ENCODE measurements at places on chromosomes 3 and 15.

DNA sequence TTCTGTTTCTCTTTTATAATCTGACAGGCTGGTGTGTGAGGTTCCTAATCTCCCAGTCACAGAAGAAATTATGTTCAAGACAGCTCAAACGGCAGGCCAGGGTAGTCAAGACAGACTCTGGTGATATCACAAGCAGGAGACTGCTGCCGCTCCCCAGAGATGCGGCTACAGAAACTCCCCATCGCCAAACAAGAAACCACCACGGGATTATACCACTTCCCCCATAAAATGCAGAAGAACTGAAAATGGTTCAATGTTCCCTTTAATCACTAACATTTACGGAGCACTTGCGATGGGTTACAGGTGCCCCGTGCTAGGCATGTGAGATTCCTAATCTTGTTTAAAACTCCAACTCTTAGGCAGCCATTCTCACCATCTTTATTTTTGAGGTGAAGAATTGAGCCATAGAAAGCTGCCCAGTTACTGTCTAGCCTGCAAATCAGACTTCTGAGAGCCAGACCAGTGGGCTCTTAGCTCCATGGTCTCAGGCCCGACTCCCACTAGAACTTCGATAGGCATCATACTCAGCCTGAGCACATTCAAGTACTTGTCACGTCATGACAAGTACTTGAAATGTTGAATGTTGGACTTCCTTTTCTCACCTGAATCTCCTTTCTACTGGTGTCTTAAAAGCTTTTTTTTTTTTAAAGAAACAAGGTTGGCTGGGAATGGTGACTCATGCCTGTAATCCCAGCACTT, 58.4 kb downstream of the TBC1D2B start:
- no peak for DNase-seq

DNA sequence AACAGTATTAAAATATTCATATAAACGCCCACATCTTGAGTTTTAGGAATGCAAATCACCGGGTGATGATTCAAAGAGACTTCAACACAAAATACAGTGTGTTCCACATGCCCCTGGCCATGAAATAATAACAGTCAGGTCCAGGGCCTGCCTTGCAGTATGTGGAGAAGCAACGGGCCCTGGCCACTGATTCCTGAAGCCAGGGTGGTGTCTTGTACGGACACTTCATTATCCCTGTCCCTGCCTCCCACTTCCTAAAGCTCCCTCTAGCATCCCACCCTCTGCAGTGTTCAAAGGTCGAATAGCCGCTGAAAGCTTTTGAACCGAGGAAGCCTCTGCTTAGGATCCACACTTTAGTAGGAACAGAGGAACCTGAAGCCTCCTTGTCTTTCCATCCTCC, 50.4 kb upstream of the PCSK6 start:
- no peak for DNase-seq

GRCh38 chr15:52042051-52042851, 23.2 kb downstream of the MAPK6 start:
- no peak for DNase-seq

DNA sequence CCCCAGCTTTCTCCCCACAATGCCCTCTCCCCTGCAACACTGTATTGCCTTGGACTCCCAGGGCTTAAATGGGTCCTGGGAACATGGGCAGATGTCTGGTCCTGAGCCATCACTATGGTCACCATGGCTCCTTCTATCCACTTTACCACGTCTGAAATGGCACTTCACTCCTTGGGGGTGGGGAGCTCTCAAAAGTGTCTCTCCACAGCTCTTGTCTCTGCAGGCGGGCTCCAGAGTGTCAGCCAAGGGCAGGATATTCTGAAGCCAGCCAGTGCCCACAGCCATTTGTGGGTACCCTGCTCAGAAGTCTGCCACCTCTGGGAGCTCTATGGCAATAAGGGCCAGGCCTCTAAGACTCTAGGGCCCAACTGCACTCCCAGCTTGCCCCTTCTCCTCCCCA, 163.9 kb downstream of the PPM1L start:
- no peak for DNase-seq

GRCh38 chr15:31503758-31504461, 177.3 kb downstream of the KLF13 start:
- no peak for DNase-seq

GRCh38 chr3:70298385-70298784, 14.1 kb downstream of the MDFIC2 start:
- DNase-seq: peak; percentile 14

DNA sequence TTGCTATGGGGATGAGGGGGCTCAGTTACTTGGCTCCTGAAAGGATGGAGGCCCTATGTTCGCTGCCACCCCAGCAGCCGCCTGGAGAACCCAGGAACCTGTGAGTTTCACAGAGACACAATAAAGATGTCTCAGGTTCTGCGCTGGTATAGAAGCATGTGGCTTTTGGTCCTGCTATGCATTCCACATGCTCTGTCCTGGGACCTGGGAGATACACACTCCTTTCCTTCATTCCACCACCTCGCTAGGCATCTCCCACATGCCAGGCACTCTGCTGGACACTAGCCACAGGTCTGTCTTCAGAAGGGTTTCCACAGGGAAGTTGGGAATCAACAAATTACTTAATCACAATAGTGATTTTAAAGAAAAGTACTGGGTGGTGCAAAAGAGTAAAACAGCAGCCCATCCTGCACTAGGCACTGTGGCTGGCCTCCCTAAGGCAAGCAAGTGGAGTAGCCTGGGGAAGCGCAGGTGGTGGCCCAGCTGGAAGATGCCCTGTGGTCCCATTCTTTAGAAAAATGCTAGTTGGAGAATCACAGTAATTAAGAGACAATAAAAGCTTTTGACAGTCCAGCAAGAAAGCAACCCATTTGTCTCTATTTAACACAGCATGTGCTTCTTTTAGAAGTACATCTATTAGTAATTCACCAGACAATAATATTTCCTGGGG, 408.9 kb upstream of the WNT5A start:
- DNase-seq: no peak

DNA sequence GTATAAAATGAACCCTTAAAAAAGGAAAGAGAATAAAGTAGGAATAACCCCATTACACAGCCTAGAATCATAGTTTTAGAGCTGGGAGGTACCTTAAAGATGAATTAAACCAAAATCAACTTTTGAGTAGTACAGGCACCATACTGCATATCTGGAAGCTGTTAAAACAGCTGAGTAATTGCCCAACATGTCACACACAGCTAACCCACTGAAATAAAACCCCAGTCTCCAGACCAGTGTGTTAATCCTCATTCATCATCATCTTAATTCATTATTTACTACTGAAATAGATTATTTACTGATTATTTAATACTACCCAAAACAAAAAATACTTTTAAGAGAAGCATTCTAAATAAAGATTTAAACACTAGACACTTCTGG, 52.8 kb downstream of the GPR160 start:
- DNase-seq: no peak

- peak; percentile 18 for DNase-seq
Measured at GRCh38 chr3:101011136-101011535, 17.9 kb upstream of the ABI3BP start.

DNA sequence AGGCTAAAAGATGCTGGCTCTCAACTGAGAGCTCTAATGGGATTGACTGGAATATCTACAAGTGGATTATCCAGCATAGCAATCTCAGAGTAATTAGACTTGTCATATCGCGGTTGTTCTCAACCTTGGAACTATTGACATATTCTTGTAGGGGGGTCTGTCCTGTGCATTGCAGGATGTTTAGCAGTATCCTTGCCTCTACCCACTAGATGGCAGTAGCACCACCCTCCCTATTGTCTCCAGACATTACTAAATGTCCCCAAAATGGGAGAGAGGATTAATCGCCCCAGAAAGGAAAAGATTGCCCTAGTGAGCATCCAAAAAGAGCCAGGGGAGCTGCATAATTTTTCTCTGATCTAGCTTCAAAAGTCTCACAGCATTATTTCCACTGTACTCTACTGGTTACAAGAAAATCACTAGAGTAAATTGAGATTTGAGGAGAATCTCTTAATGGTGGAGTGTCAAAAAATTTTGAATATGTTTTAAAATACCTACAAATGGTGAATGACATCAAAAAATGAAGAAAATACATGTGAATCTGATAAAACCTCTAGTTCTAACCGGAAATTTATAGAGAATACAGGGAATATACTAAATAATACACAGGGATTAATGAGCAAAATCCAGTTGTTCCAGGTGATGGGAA, 388.2 kb upstream of the AGTR1 start:
- peak; percentile 52 for DNase-seq

GRCh38 chr3:51998774-51999173, 3.1 kb upstream of the RPL29 start:
- no peak for DNase-seq

- DNase-seq: no peak
Measured at GRCh38 chr15:67115586-67115969, 50.2 kb downstream of the SMAD3 start.

DNA sequence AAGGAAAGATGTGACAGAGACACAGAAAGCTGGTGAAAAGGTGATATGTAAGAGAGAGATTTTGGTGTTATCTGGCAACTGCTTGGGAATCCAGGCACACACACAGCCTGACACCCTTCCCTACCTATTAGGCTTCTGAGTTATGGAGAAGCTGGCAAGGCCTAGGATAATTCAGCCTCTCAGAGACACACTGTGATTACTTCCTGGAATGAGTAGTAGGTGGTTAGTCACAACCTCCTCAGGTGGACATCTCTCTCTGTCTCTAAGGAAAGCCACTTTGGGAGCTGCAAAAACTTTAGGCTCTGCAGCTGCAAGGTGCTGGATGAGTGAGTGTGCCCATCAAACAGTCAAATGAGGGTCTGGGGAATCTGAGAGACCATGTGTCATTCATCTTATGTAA, 201.9 kb downstream of the PDCD6IP start:
- no peak for DNase-seq

- peak; percentile 46 for DNase-seq
Measured at GRCh38 chr3:86865506-86865905, 125.4 kb downstream of the VGLL3 start.

DNA sequence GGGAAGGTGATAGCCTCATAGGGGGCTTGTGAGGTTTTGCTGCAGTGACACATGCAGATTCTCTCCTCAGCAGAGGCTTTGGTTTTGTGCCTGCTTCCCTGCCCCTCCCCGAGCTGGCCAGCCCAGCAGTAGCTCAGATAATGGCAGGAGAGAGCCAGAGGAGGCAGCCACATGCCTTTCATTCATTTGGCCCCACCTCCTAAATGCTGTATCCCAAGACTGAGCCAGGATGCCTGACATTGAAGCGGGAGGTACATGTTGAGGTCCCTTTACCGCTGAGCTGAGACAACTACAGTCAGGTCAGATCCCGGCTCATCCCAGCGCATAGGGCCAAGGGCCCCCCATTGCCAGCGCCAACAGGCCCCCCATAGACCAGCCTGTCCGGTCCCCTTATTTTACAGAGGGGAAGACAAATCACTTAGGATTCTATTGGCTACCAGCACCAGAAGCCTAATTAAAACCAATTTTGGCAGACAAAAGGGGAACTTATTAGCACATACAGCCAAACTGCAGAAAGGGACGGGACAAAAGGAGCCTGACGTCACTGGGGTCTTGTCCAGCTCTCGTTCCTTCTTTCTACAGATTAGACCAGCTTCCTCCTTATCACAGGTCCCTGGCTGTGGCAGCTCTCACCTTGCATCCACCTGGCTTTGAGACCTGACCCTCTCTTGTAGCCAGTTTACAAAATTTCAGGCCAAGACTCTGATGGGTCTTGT, 12.1 kb upstream of the POLG start:
- no peak for DNase-seq

DNA sequence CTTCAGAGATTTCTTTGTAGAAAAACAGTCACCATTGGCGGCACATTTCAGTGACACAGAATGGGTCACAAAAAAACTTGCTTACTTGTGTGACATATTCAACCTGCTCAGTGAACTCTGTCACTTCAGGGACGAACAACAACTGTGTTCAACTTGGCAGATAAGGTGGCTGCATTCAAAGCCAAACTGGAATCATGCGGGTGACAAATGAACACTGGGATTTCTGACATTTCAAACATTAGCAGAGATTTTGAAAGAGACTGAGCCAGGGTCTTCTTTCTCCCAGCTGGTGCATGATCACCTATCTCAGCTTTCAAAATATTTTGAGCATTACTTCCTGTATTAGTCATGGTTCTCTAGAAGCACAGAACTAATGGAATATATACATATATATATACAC, 1.9 kb upstream of the EID1 start:
- DNase-seq: no peak

DNA sequence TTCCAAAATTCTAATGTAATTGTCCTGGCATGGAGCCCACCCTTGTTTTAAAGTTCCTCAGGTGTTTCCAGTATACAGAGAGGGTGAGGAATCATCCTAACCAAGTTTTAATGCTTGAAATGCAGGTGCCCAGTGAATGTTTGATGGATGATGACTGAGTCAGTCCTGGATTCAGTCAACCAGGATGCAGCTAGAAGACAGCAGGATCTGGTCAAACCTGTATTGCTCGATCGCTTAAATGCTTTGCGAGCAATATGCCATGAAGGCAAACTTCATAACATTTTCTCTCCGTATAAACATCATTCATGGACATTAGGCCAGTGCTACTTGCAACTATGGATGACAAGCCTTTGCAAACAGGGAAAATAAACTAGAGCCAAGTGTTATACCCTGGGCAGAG, 591.2 kb downstream of the RSL24D1 start:
- no peak for DNase-seq

DNA sequence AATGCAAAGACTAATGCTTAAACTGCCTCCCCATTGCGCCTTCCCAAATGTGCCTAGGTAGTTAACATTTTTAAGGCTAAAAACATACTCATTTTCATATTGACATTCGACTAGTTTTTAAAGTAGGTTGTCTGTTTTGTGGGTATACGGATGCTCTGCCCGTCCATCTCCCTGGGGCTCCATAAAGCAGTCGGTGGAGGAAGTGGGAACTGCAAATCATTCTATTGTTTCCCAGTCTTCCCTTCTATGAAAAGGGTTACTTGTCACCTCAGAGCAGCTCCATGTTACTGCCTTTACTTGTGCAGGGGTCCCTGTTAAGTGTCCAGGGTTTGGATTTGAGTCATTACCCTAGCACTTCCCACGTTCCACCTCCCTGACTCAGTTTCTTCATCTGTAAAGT, 10.9 kb downstream of the CHCHD6 start:
- no peak for DNase-seq

DNA sequence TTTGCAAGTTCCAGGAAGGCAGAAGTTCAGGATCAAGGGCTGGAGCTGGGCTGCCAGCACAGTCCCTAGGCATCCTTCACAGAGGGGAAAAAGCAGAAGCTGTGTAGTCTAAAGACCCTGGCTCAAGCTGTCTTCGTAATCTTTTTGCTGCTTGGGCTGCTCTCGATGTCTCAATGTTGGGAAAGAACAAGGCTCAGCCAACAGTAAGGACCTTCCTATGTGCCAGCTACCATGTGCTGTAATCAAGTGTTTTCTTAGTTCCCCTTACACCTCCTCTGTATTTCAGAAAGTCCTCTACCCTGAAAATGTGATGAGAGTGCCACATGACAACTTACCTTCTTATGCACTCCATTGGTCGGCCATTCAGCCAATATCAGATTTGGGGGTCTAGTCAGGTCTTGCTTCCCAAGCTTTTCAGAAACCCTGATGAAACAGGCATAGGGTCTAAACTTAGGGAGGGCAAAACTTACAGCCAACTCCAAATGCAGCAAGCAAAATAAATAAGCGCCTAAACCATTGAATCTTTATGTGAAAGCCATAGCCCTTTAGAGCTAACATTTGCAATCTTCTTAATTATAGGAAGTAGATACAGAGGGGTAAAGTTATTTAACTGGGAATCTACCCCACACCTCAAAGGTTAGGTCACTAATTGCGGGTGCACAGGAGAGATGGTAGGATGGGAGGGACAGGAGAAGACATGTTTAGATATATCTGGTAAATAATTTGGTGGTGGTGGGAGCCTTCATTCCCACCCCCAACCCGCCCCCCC, 1.2 kb upstream of the EDEM1 start:
- no peak for DNase-seq
